Uterine smooth muscle cell (primary cell): ENCODE measurements at places on chromosomes 11 and 22. TPM values are rescaled to one million over a fixed set of nuclear protein-coding genes. Genes with fewer than 3 reads are reported as not detected.

OR5D13 gene
- total RNA-seq: not detected in 2 replicates

VSIG10L2 gene
- total RNA-seq: 0.22 TPM in 1 of 2 replicates, not detected in the other

ART1 gene
- not detected in 2 replicates for total RNA-seq

SLC29A2 gene
- 0.11 and 0.37 TPM in 2 replicates for total RNA-seq

TTLL8 gene
- not detected in 2 replicates for total RNA-seq

OR51E2 gene
- under 0.01 and 0.11 TPM in 2 replicates for total RNA-seq

ANO1 gene
- not detected in 2 replicates for total RNA-seq

GLYATL2 gene
- 0.62 and 1.4 TPM in 2 replicates for total RNA-seq

SLC5A12 gene
- total RNA-seq: not detected in 2 replicates

MAJIN gene
- not detected in 2 replicates for total RNA-seq

NRGN gene
- 0.37 and 1.5 TPM in 2 replicates for total RNA-seq

C11orf21 gene
- not detected in 2 replicates for total RNA-seq

RBFOX2 gene
- total RNA-seq: 175 and 194 TPM in 2 replicates
